ENCODE measurements at places on chromosomes 1 and 21.

GRCh38 chr1:69492286-69492685 is 75.4 kb upstream of the LRRC7 start:
- DNase-seq = no peak

DNA sequence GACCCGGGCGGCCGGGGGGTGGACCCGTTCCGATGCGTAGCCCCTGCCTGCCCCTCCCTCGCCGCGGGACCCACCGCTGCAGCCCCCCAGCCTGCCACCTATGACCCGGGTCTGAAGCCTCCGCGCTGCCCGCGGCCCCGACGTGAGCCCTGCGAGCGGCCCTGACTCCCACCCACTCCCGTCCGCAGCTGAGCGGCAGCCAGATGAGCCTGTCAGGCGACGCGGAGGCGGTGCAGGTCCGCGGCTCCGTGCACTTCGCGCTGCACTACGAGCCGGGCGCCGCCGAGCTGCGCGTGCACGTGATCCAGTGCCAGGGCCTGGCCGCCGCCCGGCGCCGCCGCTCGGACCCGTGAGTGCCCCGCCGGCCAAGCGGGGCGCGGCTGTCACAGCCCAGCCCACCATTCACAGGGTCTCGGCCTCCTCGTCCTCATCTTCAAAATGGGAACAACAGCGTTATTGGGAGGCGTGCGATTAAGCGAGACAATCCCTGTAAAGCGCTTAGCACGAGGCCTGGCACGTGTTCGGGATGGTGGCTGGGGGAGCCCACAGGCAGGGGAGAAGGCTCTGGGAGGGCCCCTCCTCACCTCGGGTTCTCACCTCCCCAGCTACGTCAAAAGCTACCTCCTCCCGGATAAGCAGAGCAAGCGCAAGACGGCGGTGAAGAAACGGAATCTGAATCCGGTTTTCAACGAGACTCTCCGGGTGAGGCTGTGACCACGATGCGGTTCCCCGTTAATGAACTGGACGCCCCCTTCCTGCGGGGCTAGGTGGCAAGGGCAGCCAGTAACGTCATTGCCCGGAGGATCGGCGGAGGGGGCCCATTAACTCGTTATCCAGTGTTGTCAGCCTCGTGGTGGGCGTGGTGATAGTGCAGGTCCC is 8.2 kb downstream of the SYTL1 start:
- DNase-seq = no peak

DNA sequence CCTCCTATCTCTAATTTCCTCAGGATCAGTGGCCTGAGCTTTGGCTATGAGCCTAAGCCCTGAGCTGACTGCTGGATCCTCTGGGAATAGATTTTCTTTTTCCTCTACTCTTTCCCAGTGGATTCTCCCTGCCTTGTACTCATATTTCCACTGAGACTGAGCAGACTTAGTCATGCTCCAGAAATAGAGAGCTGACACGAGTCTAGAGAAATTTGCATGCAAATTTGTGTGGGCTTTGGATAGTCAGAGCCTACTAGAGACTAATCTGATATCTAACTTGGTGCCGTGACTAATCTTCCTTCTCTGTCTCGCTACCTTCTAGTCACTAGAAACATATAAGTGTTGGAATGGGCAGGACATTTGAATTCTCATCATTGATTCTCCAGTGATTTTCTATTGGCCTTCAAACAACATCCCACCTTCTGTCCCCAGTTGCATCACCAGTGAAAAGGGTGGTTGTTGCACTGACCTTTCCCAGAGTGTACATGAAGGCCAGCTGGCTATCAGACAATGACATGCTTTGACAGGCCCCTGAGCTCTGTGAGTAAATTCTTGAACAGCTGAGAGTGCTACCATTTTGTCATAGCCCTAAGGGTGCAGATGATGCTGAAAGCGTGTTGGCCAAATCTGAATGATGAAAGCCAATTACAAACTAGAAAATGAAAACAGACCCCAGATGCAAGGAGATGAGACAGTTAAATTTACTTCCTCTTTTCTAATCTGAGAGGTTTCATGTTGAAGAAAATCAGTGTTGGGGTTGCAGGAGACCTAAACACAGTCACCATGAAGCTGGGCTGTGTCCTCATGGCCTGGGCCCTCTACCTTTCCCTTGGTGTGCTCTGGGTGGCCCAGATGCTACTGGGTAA is at the start of gene FCRLA:
FCRLA (plus strand) TSS at position 748 of the 866 bp plus-strand sequence; CDS start at position 784, 36 bp downstream.
- DNase-seq = no peak

DNA sequence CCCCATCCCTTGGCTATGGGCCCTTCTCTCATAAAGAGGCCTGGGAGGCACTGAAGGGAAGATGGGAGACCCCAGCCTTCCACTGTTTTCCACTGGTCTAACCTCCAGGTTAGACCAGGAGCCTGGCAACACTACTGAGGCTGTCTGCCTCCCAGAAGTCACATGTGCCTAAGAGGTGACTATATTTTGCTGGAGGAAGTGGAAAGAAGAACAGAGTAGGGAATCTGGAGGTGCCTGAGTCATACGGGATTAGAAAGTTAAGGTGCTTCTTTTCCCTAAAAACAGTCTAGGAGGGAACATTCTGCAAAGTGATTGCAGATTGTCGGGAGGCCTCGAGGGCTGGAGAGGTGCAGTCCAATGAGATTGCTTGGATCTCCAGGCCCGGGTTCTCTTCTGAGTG is 4.6 kb downstream of the NFASC start:
- DNase-seq = no peak

DNA sequence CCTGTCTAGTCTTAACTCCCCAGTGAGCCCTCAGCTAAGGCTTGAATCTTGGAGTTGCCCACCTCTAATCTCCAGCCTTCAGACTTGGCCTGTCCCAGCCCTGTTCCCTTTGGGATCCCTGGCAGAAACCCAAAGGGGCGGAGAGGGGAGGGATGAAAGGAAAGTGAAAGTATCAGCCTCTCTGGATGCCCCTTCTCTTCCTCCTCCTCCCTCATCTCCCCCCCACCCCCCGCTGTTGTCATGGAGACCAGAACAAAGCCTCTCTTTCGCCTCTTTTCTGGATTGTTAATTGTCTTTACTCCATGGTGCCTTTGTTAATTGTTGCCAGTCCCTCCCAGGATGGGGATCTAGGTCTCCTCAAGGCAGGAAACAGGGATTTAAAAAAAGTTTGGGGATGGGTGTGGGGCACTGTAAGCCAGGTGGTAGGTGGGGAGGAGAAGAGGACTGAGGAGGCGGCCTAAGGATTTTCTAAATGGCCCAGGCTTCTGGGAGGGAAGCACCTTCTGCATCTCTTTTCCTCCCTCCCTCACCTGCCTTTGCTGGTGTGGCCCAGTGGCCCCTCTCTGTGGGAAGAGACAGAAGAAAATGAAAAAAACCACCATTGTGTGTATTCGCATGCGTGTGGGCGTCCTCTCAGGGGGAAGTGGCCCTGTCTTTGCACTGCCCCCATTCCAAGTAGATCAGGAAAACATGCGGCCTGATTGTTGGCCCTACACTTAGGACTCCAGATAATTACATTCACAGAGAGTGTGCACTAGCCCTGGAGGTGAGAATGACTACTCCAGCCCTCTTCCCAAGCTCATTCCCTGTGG is 7.5 kb upstream of the SOX13 start:
- peak; percentile 76 for DNase-seq

DNA sequence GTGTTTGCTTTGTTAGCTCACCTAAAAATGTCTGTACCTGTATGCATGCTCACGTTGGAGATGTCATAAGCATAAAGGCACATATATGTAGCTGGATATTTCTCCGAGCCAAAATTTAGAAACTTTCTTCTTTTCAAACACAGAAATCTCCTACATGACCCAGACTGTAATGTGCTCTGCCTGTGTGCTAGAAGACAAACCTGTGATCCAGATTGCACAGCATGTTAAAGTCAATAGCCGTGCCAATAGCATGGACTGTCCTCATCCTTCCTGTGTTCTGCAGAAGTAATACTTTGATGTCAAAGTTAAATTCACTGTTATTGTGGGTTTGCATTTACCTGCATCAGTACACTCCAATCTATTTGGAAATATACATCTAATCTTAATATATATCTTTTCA is 346.2 kb upstream of the ZRANB2 start:
- DNase-seq = no peak

- no peak for DNase-seq
Observed at GRCh38 chr1:231393668-231394067, 28.4 kb downstream of the EGLN1 start.

DNA sequence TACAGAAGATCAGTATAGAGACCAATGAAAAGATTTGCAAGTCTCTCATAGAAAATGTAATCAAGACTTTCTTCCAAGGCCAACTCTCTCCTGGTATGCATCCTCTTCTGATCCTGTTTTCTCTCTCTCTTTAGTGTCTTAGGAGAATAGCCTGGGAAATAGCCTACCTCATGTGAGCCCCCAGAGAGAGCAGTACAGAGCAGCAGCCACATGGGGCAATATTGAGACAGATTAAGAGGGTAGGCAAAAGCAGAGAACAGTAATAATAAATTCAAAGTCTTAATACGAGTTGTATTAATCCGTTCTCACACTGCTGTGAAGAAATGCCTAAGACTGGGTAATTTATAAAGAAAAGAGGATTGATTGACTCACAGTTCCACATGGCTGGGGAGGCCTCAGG is 61.4 kb downstream of the RNASEL start:
- no peak for DNase-seq

GRCh38 chr1:192763756-192764155 is 45.1 kb upstream of the RGS2 start:
- DNase-seq = no peak

DNA sequence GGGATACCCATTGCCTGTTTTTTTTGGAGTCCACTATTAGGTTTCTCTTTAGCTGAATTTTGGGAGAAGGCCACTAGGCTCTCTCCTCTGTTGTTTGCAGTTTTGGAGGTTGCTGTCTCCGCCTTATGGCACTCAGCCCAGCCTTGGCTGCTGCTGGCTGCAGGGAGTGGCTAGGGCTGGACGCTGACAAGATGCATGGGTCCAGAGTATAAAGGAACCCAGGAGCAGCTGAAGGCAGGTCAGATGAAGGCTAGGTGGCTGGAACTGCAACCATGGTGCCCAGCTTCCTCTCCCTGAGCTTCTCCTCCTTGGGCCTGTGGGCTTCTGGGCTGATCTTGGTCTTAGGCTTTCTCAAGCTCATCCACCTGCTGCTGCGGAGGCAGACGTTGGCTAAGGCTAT is at the start of gene CYP4B1:
CYP4B1 (plus strand) TSS at position 237 of the 400 bp plus-strand sequence; CDS start at position 273, 36 bp downstream.
- peak; percentile 72 for DNase-seq

GRCh38 chr1:41640141-41640751 is 155.8 kb upstream of the EDN2 start:
- DNase-seq = no peak

DNA sequence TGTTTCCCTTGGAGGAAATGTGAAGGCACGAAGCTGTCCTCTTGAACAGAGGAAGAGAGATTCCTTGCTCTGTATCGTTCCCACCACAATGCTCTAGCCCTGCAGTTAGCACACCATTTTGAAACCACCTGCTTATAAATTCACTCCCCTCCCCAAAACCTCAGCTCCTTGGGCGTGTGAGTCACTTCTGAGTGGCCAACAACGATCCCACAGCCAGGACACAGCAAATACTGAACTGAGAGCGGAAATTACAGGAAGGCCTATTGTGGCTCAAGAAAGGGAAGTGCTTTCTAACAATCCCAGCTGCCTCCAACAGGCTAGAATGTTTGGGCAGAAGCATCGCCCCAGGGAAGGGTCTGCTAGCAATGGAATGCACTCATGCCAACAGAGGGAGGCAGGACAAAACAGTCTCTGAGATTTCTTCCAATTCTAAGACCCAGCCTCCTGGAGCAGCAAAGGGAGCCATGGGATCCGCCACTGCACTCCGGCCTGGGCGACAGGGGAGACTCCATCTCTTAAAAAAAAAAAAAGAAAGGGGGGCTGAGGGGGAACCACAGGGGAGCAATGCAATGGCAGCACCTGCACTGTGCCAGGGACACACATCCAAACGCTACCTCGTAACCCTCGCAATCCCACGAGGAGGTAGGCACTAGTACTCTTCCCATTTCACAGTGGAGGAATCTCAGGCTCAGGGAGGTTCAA is 1.9 kb downstream of the TMEM53 start:
- no peak for DNase-seq

- no peak for DNase-seq
Observed at GRCh38 chr1:51907079-51907702, 28.7 kb upstream of the NRDC start.

DNA sequence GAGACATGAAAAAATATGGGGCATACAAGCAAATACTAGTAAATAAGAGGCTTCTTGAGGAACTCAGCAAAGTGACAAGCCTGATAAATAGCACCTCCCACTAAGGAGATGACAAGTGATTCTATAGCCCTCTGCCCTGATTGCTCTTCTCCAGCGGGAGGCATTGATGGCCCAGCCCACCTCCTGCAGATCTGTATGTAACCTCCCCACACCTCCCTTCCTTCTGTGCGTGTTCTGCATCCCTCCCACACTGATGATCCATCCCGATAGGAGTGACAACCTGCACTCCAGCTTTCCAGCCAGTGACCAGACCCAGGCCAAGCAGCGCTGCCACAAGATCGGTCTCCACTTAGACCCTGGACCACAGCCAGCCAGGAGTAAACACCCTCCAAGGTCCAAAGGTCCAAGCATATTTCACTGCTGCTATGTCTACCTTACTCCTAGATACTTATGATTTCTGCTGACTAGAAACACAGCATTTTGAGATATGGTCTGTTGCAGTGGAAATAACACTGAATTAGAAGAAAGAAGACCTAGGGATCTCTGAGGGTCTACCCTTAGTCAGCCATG is 176.1 kb downstream of the BRINP2 start:
- no peak for DNase-seq

- no peak for DNase-seq
Observed at GRCh38 chr1:115355069-115355468, 17.0 kb upstream of the NGF start.

DNA sequence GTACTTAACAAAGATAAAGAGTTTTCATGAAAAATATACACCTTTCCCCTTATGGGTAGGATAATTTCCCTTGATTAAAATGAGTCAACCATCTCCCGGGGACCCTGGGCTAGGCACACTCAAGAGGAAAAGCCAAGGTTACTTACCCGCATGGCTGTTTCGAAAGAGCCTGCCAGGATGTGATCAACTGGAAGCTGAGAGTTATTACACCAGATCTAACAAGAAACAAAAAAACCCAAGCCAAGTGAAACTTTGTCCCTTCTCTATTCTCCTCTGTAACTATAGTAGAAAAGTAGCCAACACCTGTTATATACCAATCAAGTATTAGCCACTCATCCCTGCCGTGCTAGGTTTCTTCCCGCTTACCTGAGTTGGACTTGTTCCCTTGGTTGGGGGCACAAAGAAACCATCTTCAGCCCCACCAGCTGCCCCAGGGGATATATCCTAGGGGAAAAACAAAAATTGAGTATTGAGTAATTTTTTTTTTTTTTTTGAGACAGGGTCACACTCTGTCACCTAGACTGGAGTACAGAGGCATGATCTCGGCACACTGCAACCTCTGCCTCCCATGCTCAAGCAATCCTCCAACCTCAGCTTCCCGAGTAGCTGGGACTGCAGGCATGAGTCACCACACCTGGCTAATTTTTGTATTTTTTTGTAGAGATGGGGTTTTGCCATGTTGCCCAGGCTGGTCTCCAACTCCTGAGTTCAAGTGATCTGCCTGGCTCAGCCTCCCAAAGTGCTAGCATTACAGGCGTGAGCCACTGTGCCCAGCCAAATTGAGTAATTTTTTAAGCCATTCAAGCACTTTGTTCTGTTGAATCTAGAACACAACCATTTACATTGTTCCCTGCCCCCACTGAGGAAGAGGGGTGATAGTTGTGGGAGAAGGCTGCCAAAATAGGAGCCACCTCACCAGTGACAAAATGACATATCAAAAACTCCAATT is 8.4 kb upstream of the PEX19 start:
- no peak for DNase-seq

- no peak for DNase-seq
Observed at GRCh38 chr1:117802531-117803257, 126.7 kb downstream of the GDAP2 start.
